NCI-H2029 treated with DMSO at 0.1 percent for 48 hours (cell line): ENCODE measurements at places on chromosomes 12 and 14.

- DNase-seq, result no peak
These were observed 5.0 kb downstream of the BIN2 start for GRCh38 chr12:51318846-51319599.

- DNase-seq, result no peak
These were observed at the start of gene ACACB for GRCh38 chr12:109115758-109116610. TSS of gene ACACB (plus strand) at chr12:109116587. CDS start at chr12:109139406, 22,819 bp downstream.

DNA sequence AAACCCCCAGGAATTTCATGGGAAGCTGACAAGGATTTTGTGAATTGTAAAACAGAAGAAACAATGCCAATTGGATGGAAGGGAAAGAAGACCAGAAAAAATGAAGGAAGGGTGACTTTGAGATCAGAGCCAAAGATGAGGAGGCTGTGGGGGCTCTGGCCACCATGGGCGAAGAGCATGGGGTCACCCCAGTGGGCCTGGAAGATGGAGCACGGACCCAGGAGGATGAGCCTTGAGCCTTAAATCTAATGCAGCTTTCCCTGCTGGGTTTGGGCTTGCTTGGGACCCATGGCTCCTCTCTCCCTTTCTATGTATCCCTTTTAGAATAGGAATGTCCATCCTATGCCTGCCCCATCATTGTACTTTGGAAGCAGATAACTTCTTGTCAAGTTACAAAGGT is 322.2 kb downstream of the TMEM121 start:
- DNase-seq, result no peak

DNA sequence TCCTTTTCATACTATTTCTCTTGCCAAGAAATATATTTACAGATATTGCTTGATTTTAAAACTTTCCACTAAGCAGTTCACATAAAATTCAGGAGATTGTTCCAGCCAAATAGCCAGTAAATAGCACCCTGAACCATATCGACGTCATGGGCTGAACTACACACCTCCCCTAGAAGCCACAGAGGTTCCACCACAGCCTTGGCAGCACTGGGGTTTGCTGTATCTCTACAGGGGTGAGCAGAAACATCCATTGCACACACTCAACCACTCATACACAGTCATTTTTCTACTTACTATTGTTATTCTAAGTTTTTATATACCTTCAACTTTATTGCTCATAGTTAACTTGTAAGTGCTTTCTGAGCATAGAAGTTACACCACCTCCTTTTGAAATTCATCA is 8.1 kb upstream of the EIF2S3B start:
- no peak for DNase-seq

- DNase-seq, result no peak
These were observed 16.6 kb upstream of the SFSWAP start for GRCh38 chr12:131694116-131694838.

DNA sequence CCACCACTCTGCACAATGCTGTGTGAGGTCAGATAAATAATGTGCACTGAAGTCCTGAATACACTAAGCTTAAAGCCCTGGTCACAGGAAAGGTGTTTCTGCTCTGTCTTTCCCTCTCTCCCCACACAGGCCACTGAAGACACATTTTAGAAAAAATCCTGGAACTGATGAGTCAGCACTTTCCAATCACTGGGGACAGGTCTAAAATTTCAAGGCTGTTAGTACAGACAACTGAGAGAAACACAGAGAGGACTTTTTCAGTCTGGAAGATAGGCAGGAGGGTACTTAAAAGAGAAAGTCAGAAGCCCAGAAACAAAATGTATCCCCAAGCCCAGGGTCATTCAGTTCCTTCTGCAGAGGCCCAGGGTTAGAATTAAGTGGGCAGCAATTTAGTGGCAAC is 333.9 kb upstream of the CCDC196 start:
- no peak for DNase-seq

- DNase-seq, result no peak
These were observed 39.8 kb upstream of the FBXO33 start for GRCh38 chr14:39472078-39472477.
